ENCODE measurements at places on chromosomes 7 and 10.

DNA sequence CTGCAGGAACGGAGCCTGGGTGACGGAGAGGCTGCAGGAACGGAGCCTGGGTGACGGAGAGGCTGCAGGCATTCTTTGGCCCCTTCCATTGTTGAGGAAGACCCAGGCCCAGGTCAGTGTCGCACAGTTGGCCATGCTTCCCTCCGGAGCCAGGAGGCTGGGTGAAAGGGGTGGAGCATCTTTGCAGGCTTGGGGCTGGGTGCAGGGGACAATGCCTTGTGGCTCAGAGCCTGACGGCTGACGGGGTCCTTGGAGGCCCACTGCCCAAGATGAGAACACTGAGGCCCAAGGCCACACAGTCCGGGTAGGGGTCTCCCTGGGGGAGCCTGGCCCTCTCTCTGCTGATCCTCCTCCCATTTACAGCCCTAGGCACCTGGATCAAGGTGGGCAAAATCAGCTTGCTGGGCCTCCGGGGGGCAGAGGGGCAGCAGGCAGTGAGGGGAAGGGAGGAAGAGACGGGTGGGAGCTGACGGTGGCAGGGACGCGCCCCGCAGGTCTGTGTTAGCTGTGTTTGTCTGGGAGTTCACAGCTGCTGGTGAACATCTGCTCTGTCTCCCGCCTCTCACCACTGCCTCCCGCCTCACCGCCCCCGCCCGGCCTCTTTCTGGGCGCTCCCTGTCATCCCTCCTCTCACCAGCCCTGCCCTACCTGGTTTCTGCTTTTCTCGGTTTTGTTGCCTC is 30.6 kb upstream of the PCBD1 start:
- DNase-seq, result no peak

- DNase-seq, result no peak
Observed at GRCh38 chr10:117504562-117504961, 38.0 kb upstream of the EMX2 start.

DNA sequence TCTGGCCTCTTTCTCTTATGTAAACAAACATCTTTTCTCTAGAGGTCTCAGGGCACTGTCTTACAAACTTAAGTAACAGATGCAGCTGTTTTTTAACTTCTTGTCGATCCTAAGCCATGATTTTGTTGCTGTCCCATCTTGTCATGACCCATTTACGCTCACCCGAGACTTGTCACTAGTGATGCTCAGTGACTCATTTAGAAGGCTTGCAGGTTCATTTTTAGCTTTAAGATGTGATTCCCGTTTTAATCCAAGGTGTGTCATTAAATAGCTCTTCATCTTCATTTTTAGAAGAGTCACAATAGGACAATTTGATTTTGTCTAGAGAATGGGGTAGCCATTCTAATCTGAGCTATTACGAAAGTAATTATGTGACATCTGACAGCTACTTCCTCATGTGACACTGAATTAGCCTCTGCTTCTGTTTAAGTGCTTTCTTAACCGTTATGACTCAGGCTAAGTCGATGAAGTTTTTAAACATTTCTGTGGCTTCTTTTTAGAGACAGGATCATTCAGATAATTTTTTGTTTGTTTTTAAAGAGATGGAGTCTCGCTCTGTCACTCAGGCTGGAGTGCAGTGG is 42.7 kb downstream of the SPDYE5 start:
- DNase-seq, result no peak

GRCh38 chr7:85535974-85536729 is 349.3 kb upstream of the SEMA3D start:
- no peak for DNase-seq

DNA sequence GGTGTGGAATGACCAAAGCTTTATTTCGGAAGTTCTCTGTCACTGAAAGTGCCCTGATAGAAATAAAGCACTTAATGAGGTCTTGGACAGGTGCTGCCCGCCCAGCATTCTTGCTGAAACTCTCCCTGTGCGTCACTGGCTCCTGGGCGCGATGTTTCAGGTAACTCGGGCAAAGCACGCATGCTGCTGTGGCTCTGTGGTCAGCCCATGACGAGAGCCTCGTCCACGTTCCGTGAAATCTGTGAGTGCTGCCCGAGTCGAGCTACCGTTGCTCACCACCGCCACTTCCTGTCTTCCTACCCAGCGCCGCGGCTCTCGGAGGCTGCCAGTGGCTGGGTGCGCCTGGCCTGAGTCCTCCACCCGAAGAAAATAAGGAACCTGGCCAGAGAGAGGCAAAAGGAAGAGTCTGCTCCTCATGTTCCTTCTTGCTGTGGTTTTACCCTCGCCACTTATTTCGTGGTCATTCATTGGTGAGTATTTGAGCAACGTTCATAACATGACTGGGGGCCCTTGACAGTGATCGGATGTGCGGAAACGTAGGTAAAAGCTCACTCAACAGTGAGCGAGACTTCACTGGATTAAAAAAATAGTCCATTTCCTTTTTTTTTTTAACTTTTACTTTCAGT is 95.5 kb downstream of the MAP3K8 start:
- peak; percentile 56 for DNase-seq

DNA sequence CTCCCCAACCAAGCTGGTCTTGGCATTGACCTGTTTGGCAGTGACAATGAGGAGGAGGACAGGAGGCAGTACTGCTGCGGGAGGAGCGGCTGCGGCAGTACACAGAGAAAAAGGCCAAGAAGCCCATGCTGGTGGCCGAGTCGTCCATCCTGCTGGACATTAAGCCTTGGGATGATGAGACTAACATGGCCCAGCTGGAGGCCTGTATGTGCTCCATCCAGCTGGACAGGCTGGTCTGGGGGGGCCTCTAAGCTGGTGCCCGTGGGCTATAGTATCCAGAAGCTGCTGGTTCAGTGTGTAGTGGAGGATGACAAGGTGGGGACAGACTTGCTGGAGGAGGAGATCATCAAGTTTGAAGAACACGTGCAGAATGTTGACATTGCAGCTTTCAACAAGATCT is 39.1 kb upstream of the ZNF273 start:
- no peak for DNase-seq

DNA sequence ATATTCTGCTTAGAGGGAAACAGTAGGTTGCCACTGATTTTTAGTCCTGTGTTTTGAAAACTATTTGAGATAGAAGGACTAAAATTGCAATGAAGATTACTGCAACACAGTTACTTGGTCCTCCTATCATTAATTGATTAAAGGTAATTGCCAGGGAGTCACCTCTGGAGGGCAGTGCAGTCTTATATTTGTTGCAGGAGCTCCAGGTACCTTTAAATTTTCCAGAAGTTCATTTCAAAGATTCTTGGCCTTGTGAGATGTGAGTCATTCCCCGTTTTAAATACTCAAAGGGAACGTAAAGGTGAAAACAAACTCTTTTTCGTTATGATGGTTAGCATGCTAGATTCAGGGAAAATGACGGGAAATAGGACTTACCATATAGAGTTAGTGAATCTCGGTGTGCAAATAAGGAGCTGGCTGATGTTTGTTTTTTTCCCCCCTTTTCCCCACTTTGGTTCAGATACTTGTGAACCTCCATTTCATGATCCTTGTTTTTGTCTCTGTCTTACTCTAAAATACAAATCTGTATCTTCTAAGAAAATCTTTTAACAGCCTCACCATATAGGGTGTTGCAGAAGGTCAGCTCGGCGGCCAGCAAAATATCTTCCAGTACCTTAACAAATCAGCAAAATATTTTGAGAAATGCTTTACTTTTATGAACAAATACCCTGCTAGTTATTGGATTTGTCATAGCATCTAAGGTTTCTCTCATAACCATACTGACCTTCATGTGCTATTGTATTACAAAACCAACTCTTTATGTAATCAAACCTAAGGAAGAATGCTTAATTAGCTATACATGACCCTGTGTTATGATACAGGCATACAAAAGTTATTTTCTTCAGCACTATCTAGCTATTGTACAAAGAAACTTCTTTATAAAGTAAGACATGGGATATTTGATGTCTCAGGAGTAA is 143.0 kb upstream of the HDAC9 start:
- no peak for DNase-seq

Data from activated T-cell treated with anti-CD3 and anti-CD28 coated beads for 24 hours (primary cell).